ENCODE measurements at places on chromosomes 3 and 15.
A peak's percentile ranks its signal among the peaks of the same experiment; 100 is the strongest.

GRCh38 chr3:28050120-28050519, 191.3 kb upstream of the CMC1 start:
- DNase-seq, result no peak
- H3K4me3 ChIP-seq, result no peak overlapping the region
- H3K4me1 ChIP-seq, result no peaks in the 10 kb centered on the region
- H3K27ac ChIP-seq, result no peak overlapping the region
- no peaks in the 10 kb centered on the region for H3K27me3 ChIP-seq
- no peaks in the 10 kb centered on the region for H3K36me3 ChIP-seq

DNA sequence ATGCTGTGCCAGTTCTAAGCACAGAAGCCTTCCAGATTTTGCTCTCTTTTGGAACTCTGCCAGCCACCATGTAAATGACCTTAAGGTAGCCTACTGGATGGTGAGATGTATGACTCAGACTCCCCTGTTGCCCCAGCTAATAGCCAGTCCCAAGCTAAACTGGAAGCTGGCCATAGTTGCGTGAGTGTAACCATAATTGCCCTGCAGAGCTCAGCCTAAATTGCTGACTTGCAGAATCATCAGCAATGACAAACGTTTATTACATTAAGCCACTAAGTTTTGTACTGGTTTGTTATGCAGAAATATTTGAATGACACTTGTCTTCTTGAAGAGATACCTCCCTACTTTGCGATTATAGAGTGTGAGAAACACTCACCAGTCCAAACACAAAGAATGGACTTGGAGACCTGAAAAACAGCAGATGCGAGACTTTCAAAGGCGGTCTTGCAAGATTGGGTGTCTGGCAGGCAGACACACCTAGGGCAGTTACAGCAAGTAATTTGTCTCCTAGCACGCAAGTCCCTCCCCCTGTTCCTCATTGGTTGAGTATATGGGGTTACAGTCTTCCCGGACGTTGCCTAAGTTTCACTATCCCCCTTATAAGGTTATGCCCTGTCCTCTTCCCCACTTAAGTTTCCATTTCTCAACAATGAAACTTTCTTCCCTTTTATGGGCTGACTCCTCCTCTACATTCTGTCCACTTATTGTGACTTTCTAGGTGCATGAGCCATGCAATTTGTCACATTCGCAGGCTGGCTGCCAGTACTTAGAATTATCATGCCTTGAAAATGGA, 83.6 kb upstream of the XCR1 start:
- no peaks in the 10 kb centered on the region for H3K27me3 ChIP-seq
- no peak for DNase-seq
- H3K4me1 ChIP-seq, result no peaks in the 10 kb centered on the region
- no peaks in the 10 kb centered on the region for H3K36me3 ChIP-seq
- peak overlapping the region; percentile 30 for H3K27ac ChIP-seq
- no peak overlapping the region for H3K4me3 ChIP-seq

DNA sequence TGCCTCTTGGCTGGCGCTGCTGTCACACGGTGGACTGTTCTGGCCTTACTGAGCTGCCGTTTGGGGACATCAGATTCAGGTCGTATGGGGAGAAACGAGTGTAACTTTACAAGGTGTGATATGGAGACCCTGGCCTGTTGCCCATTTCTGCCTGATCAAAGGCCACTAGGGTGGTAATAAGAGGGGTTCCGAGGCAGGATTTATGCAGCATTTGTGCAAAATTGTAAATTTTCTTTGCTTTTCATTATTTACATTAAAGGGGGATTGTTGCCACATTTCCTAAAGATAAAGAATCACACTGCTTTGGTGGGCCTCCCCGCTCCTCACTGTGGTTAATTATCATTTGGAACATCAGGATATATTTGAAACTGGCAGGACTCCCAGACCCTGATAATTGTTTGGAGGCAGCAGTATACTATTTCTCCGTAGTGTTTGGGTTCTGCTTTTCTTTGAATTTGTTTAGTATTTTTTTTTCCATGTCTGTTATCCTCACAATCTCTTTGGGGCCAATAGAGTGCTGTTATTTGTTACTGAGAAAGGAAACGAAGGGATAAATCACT, 891 bp downstream of the NXPE3 start:
- no peaks in the 10 kb centered on the region for H3K27me3 ChIP-seq
- no peak for DNase-seq
- H3K4me1 ChIP-seq, result peaks cover 11% of the 10 kb centered on the region
- no peaks in the 10 kb centered on the region for H3K36me3 ChIP-seq
- peak overlapping the region; percentile 98 for H3K4me3 ChIP-seq

DNA sequence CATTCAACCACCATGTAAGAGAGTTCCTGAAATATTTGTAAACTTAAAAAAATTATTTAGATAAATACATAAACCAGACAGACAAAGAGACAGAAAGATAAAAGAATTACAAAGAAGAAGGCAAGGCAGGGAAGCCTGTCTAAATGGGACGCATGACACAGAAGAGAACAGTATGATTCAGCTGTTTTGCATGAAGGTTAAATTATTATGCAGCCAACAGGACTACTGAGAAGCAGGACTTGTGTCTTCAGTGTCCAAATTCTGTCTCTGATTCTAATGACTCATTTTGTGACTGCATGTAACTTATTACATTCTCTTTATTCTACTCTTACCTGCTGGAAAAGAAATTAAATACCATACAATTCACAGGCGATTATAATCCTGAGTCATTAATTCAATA, 340.4 kb upstream of the KCNMB2 start:
- no peak for DNase-seq
- H3K4me3 ChIP-seq, result no peak overlapping the region
- H3K27ac ChIP-seq, result no peak overlapping the region
- no peaks in the 10 kb centered on the region for H3K27me3 ChIP-seq
- H3K36me3 ChIP-seq, result no peaks in the 10 kb centered on the region
- no peaks in the 10 kb centered on the region for H3K4me1 ChIP-seq

- no peaks in the 10 kb centered on the region for H3K4me1 ChIP-seq
- H3K27ac ChIP-seq, result no peak overlapping the region
- no peaks in the 10 kb centered on the region for H3K27me3 ChIP-seq
- no peak overlapping the region for H3K4me3 ChIP-seq
These were observed 82.3 kb downstream of the ST6GAL1 start for GRCh38 chr3:187012609-187013051.

DNA sequence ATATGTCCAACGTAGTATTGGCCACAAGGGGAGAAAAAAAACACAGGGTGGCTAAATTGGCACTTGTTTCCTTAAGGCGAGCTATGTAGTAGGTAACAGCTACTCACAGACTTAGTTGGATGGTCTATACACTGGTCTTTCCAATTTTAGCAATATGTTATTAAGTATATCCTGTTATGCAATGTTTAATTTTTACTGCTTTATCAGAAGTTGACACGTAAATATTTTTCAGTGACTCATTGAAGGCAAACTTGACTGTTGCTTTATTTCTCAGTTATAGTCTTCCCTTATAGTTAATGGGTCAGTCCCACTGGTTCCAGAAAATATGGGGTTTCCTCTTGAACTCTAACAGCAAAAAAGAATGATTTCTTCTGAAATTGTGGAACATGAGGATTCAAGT, 46.5 kb downstream of the ADPGK start:
- H3K27ac ChIP-seq, result peak overlapping the region; percentile 15
- no peaks in the 10 kb centered on the region for H3K36me3 ChIP-seq
- no peak overlapping the region for H3K4me3 ChIP-seq
- no peak for DNase-seq
- peaks cover 21% of the 10 kb centered on the region for H3K4me1 ChIP-seq
- H3K27me3 ChIP-seq, result no peaks in the 10 kb centered on the region

GRCh38 chr3:99960941-99961340, 143.3 kb downstream of the CMSS1 start:
- peak overlapping the region; percentile 58 for H3K27ac ChIP-seq
- peaks cover 36% of the 10 kb centered on the region for H3K4me1 ChIP-seq
- H3K27me3 ChIP-seq, result no peaks in the 10 kb centered on the region
- DNase-seq, result no peak
- no peaks in the 10 kb centered on the region for H3K36me3 ChIP-seq

DNA sequence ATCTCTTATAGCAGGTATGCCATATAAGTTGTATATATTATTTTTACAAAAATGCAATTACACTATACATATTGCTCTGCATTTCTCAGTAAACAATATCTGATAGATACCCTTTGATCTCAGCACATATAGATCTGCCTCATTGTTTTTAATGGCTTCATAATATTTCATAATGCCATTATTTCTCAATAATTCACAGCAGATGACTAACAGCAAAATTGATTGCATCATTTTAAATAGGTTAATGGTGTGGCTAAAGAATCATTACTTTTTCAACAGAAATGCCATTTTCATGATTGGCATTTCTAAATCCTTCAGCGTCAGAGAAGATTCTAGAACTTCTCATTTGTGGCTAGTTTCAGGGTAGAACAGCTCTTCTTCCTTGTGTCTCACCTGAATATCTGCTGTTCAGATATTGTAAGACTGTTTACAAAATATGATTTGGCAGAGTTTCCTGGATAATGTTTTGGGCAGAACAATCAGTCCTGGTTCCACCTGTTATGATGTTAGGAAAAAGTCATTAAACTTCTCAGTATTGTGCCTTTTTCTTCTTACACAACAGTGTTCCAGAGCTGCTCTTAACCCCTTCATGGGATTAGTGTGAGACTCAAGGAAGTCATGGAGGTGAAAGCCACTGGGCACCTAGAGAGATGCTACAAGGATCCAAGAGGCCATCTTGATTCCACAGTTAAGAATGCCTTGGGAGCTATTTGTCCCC, 397.6 kb upstream of the THBS1 start:
- H3K36me3 ChIP-seq, result no peaks in the 10 kb centered on the region
- DNase-seq, result no peak
- H3K4me3 ChIP-seq, result no peak overlapping the region
- H3K27me3 ChIP-seq, result no peaks in the 10 kb centered on the region
- H3K4me1 ChIP-seq, result peaks cover 26% of the 10 kb centered on the region

- H3K4me3 ChIP-seq, result no peak overlapping the region
- no peaks in the 10 kb centered on the region for H3K27me3 ChIP-seq
- no peaks in the 10 kb centered on the region for H3K36me3 ChIP-seq
- H3K4me1 ChIP-seq, result no peaks in the 10 kb centered on the region
These were observed 464.3 kb upstream of the WNT5A start for GRCh38 chr3:55951388-55951787.

GRCh38 chr3:126782536-126782935, 78.5 kb downstream of the CHCHD6 start:
- H3K36me3 ChIP-seq, result no peaks in the 10 kb centered on the region
- DNase-seq, result peak; percentile 12
- no peak overlapping the region for H3K4me3 ChIP-seq
- H3K4me1 ChIP-seq, result no peaks in the 10 kb centered on the region
- no peaks in the 10 kb centered on the region for H3K27me3 ChIP-seq
- H3K27ac ChIP-seq, result no peak overlapping the region

DNA sequence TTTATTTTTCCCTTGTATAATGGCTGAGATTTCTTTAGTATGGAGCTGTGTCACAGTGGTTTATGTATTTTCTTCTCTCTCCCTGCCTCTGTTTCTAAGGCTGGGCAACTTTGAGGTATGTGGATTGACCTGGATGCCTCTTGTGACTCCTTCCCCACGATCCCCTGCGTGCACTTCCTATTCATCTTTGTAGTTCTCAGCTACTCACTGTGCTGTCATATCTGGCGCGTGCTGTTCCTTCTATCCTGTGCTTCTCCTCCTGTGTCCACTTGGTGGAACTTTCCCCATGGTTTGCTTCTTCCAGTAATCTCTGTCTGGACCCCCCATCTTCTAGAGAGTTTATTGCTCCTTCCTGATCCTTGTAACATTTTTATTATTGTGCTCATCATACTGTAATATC, 97.3 kb downstream of the AKAP13 start:
- no peak for DNase-seq
- no peak overlapping the region for H3K4me3 ChIP-seq
- no peak overlapping the region for H3K27ac ChIP-seq
- H3K4me1 ChIP-seq, result peaks cover 10% of the 10 kb centered on the region

GRCh38 chr3:126542340-126543241, 16.1 kb downstream of the C3orf22 start:
- DNase-seq, result peak; percentile 4
- H3K27ac ChIP-seq, result no peak overlapping the region
- no peaks in the 10 kb centered on the region for H3K27me3 ChIP-seq
- H3K4me3 ChIP-seq, result no peak overlapping the region
- no peaks in the 10 kb centered on the region for H3K36me3 ChIP-seq

GRCh38 chr15:28917791-28918140, 32.0 kb downstream of the APBA2 start:
- H3K36me3 ChIP-seq, result no peaks in the 10 kb centered on the region
- H3K27ac ChIP-seq, result no peak overlapping the region
- no peak for DNase-seq
- no peak overlapping the region for H3K4me3 ChIP-seq
- H3K4me1 ChIP-seq, result peaks cover 6% of the 10 kb centered on the region
- no peaks in the 10 kb centered on the region for H3K27me3 ChIP-seq

DNA sequence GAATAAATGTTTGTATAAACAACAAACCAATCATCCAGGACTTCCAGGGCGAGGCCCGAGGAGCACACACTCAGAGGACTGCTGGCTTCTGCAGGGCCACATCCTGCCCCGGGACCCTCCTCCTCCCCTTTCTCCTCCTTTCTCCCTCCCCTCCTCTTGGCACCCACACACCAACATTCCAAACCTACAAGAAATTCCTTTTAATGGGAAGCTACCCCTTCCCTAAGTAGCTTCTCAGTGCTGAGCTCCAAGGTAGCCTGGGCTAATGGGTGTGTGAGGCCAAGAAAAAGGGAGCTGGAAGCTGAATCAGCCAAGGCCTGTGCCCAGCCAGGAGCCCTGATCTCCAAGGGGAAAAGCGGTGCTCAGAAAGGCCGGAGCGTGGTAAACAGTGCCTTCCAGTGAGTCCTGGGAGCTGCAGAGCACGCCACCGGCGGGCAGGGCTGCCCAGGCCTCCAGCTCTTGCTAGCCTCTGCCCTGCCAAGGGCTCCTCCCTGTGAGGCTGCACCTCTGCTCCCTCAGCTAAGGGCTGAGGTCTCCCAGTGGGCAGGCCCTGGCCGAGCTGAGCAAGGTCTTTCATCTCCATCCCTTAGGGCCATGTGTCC, 3.9 kb downstream of the ITIH3 start:
- no peaks in the 10 kb centered on the region for H3K36me3 ChIP-seq
- H3K4me3 ChIP-seq, result no peak overlapping the region
- peaks cover 10% of the 10 kb centered on the region for H3K4me1 ChIP-seq
- no peaks in the 10 kb centered on the region for H3K27me3 ChIP-seq
- H3K27ac ChIP-seq, result no peak overlapping the region

GRCh38 chr3:28186748-28187147, 54.7 kb upstream of the CMC1 start:
- no peaks in the 10 kb centered on the region for H3K27me3 ChIP-seq
- H3K4me3 ChIP-seq, result no peak overlapping the region
- no peak overlapping the region for H3K27ac ChIP-seq

GRCh38 chr3:101292027-101292426, 28.3 kb downstream of the IMPG2 start:
- H3K27me3 ChIP-seq, result no peaks in the 10 kb centered on the region

- no peak overlapping the region for H3K27ac ChIP-seq
- H3K27me3 ChIP-seq, result no peaks in the 10 kb centered on the region
- no peak for DNase-seq
- no peaks in the 10 kb centered on the region for H3K36me3 ChIP-seq
- H3K4me1 ChIP-seq, result peaks cover 4% of the 10 kb centered on the region
These were observed 58.5 kb downstream of the LPP start for GRCh38 chr3:188212308-188212969.

- no peak overlapping the region for H3K4me3 ChIP-seq
- no peaks in the 10 kb centered on the region for H3K27me3 ChIP-seq
- DNase-seq, result no peak
- no peak overlapping the region for H3K27ac ChIP-seq
- no peaks in the 10 kb centered on the region for H3K36me3 ChIP-seq
These were observed 741.5 kb upstream of the GRM7 start for GRCh38 chr3:6119367-6119766.

- no peak overlapping the region for H3K4me3 ChIP-seq
- H3K27ac ChIP-seq, result no peak overlapping the region
- no peaks in the 10 kb centered on the region for H3K36me3 ChIP-seq
- H3K4me1 ChIP-seq, result no peaks in the 10 kb centered on the region
- H3K27me3 ChIP-seq, result no peaks in the 10 kb centered on the region
These were observed 264.7 kb upstream of the NECTIN3 start for GRCh38 chr3:110806924-110807323.

GRCh38 chr15:80485370-80486164, 81.4 kb downstream of the ARNT2 start:
- no peak overlapping the region for H3K4me3 ChIP-seq
- peaks cover 5% of the 10 kb centered on the region for H3K4me1 ChIP-seq
- H3K27me3 ChIP-seq, result no peaks in the 10 kb centered on the region
- no peak for DNase-seq

All from body of pancreas (tissue), 4 donors.